ENCODE measurements at places on chromosomes 12 and 14.

DNA sequence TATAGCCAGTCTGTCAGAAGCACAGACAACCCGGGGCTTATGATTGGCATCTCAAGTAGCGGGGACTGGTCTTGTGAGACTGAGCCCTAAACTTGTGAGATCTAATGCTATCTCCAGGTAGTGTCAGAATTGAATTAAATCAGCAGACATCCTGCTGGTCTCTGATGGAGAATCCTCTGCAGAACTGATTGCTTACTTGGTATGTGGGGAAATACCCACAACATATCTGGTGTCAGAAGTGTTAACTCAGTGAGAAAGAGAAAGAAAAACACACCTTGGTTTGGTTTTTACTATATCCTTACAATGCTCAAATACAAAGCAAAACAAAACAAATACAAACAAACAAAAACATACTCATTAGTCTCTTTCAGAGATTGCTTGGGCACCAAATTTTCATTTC, 10.0 kb downstream of the SEL1L start:
- DNase-seq, result no peak

DNA sequence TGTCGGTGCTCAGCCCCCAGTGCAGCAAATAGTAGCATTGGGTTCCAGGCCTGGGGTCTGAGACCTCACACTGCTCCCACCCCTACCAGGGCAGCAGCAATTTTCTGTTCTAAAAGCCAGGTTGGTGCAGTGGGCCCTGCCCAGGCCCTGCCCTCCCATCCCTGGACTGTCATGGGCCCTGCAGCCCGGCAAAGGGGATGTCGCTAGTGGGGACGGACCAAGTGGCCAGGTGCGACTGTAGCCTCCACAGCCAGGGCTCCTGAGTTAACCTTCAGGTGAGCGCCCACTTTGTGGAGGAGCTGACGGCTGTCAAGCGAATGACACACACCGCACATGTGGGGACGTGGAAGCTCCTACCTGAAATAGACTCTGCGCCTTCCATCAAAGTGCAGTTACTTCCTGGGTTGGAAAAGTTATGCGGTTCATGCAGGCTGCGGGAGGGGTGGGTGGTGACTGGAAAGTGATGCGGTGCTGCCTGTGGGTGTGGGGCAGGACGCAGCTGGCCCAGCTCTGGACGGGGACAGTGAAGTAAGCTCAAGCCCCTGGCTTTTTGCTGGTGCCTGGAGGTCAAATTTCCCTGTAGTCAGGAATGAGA, 1.5 kb downstream of the INF2 start:
- no peak for DNase-seq

DNA sequence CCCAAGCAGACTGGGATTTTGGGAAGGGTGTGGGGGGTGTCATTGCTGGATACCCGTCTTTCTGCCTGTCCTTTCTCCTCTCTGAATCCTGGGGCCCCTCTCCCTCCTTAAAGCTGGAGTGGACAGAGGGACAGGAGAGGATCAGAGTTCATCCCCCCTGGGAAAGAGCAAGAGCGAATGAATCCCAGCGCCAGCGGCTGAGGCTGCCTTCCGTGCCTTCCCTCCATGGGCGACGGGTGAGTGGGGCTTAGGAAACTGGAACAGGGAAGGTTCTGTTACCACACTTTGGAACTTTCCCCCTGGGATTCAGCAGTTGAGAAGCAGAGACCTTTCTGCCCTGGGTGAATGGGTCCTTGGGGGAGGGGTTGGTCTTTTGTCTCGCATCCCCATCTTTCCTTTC, 16.2 kb upstream of the RIN3 start:
- DNase-seq, result no peak

DNA sequence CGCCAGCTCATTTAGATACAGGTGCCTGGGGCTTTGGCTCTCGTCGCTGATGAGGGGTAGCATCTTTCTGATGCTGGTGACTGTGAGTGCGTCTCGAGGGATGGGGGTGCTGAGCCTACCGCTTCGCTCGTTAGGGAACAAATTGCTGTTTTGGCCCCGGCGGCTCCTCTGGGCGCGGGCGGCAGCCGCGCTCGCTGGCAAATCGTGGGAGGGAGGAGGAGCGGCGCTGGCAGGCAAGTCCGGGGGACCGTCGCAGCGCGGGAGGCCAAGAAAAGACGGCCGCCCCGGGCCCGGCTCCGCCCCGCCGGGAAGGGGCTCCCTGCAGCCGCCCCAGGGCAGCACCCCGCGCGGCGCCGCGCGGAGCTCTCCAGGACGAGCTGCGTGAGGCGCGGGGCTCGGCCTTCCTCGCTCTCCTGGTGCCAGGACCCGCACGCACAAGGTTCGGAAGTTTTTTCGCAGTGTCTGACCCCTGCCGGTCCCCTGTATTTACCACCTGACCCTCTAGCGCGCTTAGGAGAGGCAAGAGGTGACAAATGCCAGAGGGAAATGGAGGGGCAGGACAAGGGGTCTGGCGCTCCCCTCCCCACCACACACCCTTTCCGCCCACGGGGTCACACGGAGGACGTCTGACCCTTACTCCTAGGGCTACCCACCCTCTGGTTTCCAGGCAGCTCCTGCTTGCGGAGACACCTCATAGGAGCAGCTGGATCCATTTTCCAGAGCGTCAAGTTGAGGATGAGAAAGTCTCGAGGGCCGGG, 899 bp upstream of the KCNH3 start:
- peak; percentile 26 for DNase-seq

DNA sequence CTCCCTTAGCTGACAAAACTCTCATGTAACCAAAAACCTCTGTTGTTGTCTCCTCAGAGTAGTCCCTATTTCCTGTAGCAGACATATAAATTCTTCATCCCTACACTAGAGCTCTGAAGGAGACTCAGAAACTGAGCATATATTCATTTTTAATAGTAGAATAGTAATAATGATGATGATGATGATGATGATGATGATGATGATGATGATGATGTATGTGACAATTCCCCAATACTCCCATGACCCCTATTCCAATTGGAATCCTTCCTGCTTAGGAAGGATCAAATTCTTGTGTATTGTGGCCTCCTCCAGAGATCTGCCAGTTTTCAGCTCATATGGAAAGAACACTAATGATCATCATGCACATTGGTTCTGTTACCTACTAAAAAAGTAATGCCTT, 26.7 kb downstream of the RASSF9 start:
- DNase-seq, result no peak

DNA sequence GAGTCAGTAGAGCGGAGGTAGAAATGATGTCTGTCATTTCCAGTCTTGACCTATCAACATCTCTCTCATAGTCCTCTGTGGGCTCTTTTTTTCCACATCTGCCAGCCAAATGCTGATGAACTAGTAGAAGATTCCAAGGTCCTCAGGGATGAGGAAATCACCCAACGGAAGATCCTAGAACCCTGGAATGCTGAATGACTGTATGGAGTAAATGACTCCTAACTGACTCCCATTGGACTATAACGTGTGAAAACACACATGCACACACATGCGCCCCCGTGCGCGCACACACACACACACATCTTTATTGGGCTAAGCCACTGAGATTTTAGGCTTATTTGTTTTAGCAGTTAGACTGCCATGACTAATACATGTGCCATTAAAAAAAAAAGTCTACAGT, 159.2 kb downstream of the MYRFL start:
- DNase-seq, result no peak

GRCh38 chr12:78864870-78865463, 393 bp downstream of the SYT1 start:
- DNase-seq, result no peak

DNA sequence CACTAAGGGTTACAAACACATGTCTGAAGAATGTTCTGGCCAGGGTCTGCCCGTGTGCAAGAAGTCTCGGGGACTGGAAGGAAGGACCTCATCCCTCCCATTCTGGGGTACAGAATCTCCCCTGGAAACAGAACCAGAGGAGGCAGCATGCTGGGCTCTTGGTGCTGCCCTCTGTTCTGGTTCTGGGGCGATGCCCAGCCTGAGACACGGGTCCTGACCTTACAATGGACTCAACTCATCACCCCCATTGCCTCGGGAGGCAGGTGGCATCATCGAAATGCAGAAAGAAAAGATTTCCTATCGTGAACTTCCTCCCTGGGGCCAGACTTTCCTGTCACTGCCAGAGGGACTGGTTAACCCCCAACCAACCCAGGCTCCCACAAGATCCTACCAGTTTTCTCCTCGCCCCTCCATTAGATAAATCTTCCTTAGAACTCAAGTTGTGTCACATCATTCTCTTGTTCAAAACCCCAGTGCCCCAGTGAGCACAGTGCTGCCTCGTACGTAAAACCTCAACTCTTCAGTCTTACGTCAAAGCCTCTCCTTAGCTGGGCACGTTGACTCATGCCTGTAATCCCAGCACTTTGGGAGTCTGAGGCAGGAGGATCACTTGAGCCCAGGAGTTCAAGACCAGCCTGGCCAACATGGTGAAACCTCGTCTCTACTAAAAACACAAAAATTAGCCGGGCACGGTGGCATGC, 52.1 kb downstream of the PSMA6 start:
- no peak for DNase-seq

DNA sequence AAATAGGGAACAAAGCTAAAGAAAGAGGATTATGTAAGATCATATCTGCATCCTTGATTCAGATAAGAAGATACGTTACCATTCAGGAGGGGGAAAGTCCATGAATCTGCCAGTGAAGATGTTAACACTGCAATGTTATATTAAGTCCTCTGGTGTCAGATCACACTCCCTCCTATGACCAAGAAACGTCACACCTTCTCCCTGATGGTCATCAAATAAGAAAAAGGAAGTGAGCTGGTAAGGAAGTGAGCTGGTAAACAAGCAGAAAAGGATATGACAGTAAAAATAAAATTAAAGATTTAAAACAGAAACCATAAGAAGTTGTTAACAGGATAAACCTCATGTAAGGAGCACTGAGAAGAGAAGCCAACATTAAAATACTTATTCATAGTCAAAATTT, 340.2 kb downstream of the SEC23A start:
- DNase-seq, result no peak

DNA sequence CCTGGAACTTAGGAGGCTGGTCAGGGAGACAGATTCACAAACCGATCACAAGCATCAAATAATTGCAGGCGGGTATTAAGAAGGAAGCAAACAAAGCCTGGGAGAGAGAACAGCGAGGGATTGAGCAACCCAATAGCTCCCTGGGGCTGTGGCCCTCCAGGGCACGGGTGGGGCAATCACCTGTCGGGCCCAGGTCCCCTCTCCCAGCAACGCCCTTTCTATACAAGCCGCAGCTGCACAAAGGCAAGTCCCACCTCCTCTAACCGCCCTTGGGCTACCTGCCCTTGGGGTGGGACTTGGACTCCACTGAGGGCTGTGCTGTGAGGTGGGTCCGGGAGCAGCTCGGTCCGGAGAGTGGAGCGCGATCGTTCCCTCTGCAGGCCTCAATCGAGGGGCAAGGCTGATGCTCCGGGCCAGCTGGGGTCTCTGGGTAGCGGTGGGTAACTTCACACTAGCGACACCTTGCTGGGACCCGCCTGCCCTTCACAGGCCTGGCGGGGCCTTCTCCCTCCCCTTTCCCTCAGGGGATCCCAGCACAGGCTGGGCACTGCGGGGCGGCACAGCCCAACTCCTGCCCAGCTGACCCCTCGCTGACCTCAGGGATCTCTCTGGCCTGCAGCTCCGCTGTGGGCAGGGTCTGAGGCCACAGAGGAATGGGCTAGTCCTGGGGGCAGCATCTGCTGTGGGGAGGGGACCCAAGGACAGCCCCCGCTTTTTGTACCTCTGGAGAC, 8.0 kb downstream of the PHB2 start:
- no peak for DNase-seq

- DNase-seq, result no peak
Observed at GRCh38 chr12:62106547-62107185, 153.5 kb upstream of the USP15 start.

Measured in stimulated activated CD4-positive, alpha-beta T cell treated with anti-CD3 and anti-CD28 coated beads, Interleukin-2, amount 100 ng/mL, for 48 hours (primary cell).